ENCODE measurements at places on chromosomes 6 and 20.

DNA sequence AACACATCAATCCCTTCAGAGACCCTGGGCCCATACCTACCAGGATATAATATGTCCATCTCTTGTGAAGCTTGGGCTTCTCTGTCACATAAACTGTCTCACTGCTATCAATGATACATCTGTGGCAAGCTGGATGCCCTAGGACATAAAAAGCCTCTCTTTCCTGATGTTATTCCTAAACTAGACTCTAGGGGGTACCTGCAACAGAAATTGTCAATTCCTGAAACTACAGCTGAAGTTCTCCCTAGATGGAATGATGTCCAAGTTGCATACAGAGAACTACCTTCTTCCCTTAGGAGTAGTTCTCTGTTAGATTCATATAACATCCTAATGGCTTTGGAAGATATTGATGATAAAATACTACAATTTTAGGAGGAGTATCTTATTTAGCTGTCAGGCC, 35.8 kb downstream of the TBX18 start:
- DNase-seq = peak; percentile 11

DNA sequence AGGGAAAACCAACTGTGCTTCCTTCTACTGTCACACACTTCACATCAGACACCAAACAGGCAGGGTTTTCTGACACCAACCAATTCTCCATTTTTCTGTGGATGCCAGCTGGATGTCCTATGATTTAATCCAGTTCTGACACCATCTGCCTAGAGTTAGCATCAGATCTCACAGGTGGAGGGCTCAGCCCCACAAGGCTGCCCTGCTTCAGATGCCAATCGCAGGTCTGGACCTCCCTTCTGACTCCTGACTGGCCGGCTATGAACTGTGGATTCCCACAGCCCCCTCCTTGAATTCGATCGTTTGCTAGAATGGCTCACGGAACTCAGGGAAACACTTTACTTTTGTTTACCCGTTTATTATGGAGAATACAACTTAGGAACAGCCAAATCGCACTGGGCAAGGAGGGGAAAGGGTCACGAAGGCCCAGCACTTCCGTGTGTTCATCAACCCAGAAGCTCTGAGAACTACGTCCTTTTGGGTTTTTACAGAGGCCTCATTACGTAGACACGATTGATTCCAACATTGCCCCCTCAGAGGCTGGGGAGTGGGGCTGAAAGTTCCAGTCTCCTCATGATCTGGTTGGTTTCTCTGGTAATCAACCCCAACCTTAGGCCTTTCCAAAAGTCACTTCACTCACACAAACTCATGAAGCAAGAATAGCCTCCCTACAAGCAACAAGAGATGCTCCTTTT, 25.4 kb upstream of the MAS1 start:
- DNase-seq = peak; percentile 79

GRCh38 chr20:60057866-60058807, 99.9 kb downstream of the CDH26 start:
- peak; percentile 97 for DNase-seq

GRCh38 chr6:41247288-41247865, 19.2 kb downstream of the TREML4 start:
- DNase-seq = no peak

- no peak for DNase-seq
Measured at GRCh38 chr6:41966214-41966920, 24.8 kb upstream of the CCND3 start.

DNA sequence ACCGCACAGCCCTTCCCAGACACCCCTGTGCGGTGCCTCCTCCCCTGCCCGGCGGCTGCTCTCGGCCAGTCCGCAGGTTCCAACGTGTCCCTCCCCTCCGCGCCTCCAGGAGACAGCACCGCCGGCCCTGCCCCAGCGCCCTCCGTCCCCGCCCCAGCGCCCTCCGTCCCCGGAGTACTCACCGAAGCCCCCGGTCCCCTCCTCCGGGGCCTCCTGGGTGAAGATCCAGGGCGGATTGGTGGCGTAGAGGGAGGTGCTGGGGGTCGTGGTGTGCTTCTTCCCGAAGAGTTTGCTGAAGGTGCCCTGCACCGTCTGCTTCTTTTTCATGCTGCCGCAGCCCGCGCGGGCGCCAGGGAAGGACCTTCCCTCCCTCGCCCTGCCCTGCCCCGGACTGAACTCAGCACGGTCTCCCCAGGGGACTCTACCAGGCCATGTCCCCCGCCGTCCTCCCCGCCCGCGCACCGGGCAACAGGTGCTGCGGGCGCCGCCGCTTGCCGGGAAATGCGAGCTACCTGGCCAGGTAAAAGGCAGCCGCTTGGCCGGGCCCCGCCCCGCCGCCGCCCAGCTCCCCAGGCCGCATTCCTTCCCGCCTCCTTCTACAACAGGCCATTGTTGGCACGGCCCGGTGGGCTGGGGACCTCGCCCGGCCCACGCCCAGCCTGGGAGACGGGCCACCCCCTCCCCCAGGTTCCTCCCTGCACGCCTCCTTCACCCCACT, at the start of gene C6orf132:
C6orf132 (minus strand) TSS at position 503 of the 718 bp plus-strand sequence; CDS start at position 327, 176 bp downstream.
- DNase-seq = no peak

GRCh38 chr20:53382263-53382844, 211.3 kb downstream of the ZNF217 start:
- DNase-seq = no peak

DNA sequence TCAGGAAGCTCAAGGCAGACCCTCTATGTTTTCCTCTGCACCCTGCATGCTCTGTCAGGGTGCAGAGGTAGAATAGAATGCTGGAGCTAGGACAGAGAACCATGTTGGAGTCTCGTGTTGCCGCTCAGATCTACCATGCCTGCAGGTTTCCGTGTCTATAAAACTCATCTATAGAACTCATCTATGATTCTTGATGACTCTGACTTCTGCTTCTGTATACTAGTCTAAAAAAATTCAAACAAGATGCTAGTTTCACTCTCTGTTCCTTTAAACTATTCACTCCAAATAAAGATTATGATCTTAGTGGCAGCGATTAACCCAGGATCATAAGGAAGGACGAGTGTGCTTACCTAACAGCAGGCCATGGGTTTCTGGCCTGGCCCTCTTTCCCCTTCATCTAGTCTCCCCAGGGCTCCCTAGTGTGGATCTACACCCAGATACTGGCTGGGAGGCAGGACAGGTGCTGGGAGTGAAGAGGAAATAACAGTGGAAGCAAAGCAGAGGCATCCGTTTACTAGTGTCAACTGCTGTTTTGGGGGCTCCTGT, 162.7 kb upstream of the SUPT3H start:
- no peak for DNase-seq
